Osteoblast (primary cell): ENCODE measurements at places on chromosomes 6 and 20. TPM values are rescaled to one million over a fixed set of nuclear protein-coding genes. Genes with fewer than 3 reads are reported as not detected.
A peak's percentile ranks its signal among the peaks of the same experiment; 100 is the strongest.

LRRN4 gene
- total RNA-seq = not detected in 2 replicates

DNA sequence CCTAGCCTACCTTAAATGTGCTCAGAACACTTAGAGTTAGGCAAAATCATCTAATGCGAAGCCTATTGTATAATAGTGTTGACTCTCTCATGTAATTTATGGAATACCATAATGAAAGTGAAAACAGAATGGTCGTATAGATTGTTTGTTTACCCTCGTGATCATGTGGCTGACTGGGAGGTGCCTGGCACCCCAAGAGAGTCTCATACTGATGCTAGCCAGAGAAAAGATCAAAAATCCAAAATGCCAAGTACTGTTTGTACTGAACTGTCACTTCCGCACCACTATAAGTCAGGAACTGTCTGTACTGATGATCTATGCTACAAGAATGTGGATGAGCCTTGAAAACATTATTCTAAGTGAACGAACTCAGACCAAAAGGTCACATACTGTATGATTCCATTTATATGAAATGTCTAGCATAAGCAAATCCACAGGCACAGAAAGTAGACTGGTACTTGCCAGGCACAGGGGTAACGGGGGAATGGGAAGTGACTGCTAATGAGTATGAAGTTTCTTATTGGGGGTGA lies 22.4 kb downstream of the ZMYND8 start:
- peaks cover 5% of the 10 kb centered on the region for H3K36me3 ChIP-seq
- peak overlapping the region; percentile 80 for H3K27ac ChIP-seq
- peak overlapping the region; percentile 63 for H3K4me3 ChIP-seq
- H3K27me3 ChIP-seq = no peaks in the 10 kb centered on the region
- H3K4me1 ChIP-seq = peaks cover 50% of the 10 kb centered on the region

SCRT2 gene
- total RNA-seq = not detected in 2 replicates

FHL5 gene
- total RNA-seq = not detected in 2 replicates

GRCh38 chr20:63452341-63452740 lies 20.1 kb downstream of the KCNQ2 start:
- no peaks in the 10 kb centered on the region for H3K36me3 ChIP-seq
- no peak overlapping the region for H3K27ac ChIP-seq
- H3K4me3 ChIP-seq = no peak overlapping the region
- peaks cover 26% of the 10 kb centered on the region for H3K27me3 ChIP-seq
- no peaks in the 10 kb centered on the region for H3K4me1 ChIP-seq
- no peak for DNase-seq

- H3K27ac ChIP-seq = no peak overlapping the region
- H3K4me1 ChIP-seq = peaks cover 8% of the 10 kb centered on the region
- no peak overlapping the region for H3K4me3 ChIP-seq
- H3K36me3 ChIP-seq = no peaks in the 10 kb centered on the region
- H3K27me3 ChIP-seq = no peaks in the 10 kb centered on the region
Measured at GRCh38 chr6:121816361-121816760, 380.9 kb downstream of the GJA1 start.

- no peaks in the 10 kb centered on the region for H3K36me3 ChIP-seq
- H3K4me1 ChIP-seq = no peaks in the 10 kb centered on the region
- DNase-seq = no peak
Measured at GRCh38 chr20:34834459-34834893, 9.0 kb upstream of the NCOA6 start.

DNA sequence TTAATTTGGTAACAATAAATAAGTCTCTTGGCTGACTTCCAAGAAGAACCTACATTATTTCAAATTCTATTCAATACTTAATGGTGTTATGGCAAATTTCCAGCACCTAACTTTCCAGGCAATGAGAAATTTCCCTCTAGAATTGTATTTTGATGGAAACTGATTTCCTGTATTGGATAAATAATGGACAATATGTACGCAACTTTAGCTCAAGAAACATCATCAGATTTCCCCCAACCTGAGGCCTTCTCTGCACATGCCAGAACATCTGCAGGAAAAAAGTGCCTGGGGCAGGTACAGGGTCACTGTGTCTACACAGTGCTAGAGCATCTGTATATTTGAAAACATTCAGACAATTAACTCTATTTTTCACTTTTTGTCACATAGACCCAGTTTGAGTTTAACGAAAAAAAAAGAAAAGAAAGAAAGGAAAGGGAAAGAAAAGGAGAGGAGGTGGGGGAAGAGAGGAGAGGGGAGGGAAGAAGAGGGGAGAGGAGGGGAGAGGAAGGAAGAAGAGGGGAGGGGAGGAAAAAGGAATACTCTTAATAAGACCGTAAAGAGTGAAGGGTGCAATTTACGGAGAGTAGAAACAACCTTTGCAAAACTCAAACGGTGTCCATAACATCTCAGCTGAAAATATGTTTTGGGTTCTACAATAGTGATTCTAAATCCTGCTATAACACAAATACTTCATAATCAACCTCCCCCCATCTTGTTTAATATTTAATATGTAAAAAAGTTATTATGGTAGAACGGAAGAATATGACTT lies 130.0 kb downstream of the TSHZ2 start:
- H3K36me3 ChIP-seq = no peaks in the 10 kb centered on the region
- no peak overlapping the region for H3K4me3 ChIP-seq
- DNase-seq = no peak
- no peak overlapping the region for H3K27ac ChIP-seq

DNA sequence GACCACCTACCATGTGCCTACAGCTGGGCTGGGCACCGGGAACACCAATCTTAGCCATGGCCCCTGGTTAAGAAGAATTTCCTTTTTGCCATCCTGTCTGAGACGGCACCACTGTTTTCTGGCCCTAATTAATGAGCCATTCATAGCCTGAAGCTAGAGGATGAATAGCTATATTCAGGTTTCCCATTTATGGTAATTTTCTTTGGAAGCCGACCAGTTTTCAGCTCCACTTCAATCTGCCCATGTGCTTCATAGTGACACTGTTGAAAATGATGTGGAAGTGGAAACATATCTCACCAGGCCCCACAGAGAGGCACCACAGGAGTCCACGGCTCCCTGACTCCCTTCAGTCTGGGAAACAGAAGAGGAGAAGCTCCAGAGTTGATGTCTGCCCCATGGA lies 22.6 kb upstream of the ULBP3 start:
- H3K4me1 ChIP-seq = peaks cover 8% of the 10 kb centered on the region
- H3K27ac ChIP-seq = no peak overlapping the region
- H3K4me3 ChIP-seq = no peak overlapping the region
- DNase-seq = no peak
- no peaks in the 10 kb centered on the region for H3K36me3 ChIP-seq
- H3K27me3 ChIP-seq = peaks cover 55% of the 10 kb centered on the region

- no peaks in the 10 kb centered on the region for H3K36me3 ChIP-seq
- no peak overlapping the region for H3K4me3 ChIP-seq
- DNase-seq = peak; percentile 77
Measured at GRCh38 chr6:168044521-168045130, 34.4 kb downstream of the FRMD1 start.

SUMO4 gene
- 3.5 and 3.6 TPM in 2 replicates for total RNA-seq

DNA sequence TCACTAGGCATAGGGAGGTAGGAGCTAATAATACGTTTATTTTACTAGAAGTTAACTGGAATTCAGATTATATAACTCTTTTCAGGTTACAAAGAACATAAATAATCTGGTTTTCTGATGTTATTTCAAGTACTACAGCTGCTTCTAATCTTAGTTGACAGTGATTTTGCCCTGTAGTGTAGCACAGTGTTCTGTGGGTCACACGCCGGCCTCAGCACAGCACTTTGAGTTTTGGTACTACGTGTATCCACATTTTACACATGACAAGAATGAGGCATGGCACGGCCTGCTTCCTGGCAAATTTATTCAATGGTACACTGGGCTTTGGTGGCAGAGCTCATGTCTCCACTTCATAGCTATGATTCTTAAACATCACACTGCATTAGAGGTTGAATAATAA lies 1.1 kb downstream of the HFE start:
- DNase-seq = no peak
- no peaks in the 10 kb centered on the region for H3K27me3 ChIP-seq
- peaks cover 4% of the 10 kb centered on the region for H3K36me3 ChIP-seq
- H3K4me3 ChIP-seq = peak overlapping the region; percentile 95
- peak overlapping the region; percentile 91 for H3K27ac ChIP-seq

- H3K4me3 ChIP-seq = no peak overlapping the region
- DNase-seq = peak; percentile 96
- H3K27me3 ChIP-seq = no peaks in the 10 kb centered on the region
- H3K27ac ChIP-seq = peak overlapping the region; percentile 71
- H3K4me1 ChIP-seq = peaks cover 47% of the 10 kb centered on the region
- H3K36me3 ChIP-seq = peaks cover 54% of the 10 kb centered on the region
Measured at GRCh38 chr6:33692760-33693158, 18.7 kb downstream of the UQCC2 start.

- H3K4me1 ChIP-seq = no peaks in the 10 kb centered on the region
- H3K36me3 ChIP-seq = no peaks in the 10 kb centered on the region
- no peak overlapping the region for H3K27ac ChIP-seq
- no peaks in the 10 kb centered on the region for H3K27me3 ChIP-seq
Measured at GRCh38 chr6:61711849-61712248, 574.2 kb downstream of the KHDRBS2 start.
